ENCODE measurements at places on chromosomes 11 and 22.

DNA sequence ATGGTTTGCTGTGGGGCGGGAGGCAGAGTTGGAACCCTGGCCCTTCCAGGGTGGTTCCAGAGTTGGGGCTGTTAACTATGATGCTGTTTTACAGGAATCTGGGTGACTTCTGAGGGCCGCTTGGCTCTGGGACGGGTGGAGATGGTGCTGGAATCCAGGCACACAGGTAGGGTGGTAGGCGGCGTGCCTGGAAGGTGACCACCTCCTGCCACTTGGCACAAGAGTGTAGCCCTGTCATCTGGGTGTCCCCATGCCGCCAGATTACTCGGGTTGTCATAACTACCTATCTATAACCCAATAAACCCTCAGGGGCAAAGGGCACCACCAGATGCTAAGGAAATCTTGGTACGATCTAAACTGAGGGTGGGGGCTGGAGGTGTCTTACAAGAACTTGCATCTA lies 1.3 kb downstream of the CARS1 start:
- H3K36me3 ChIP-seq = no peaks in the 10 kb centered on the region
- peak overlapping the region; percentile 86 for H3K27ac ChIP-seq
- no peaks in the 10 kb centered on the region for H3K27me3 ChIP-seq
- H3K4me3 ChIP-seq = peak overlapping the region; percentile 88
- DNase-seq = no peak
- H3K4me1 ChIP-seq = peaks cover 32% of the 10 kb centered on the region

DNA sequence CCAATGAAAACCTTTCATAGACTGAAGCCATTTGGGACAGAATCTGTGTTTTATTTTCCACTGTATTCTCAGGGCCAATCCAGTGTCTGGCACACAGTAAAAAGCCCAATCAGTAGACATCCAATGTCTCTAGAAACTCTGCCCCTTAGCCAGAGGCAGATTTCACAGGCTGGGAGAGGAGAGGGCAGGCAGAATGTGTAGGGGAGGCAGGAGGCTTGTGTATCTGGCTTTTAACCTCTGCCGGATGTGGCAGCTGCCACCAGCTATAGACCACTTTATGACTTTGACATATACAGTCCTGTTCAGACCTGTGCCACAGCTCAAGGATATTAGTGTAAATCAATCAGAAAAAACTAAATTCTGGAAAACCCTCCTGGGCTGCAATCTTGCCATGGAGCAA lies 4.4 kb downstream of the EXPH5 start:
- peaks cover 12% of the 10 kb centered on the region for H3K4me1 ChIP-seq
- DNase-seq = no peak
- no peak overlapping the region for H3K4me3 ChIP-seq
- peaks cover 3% of the 10 kb centered on the region for H3K36me3 ChIP-seq

DNA sequence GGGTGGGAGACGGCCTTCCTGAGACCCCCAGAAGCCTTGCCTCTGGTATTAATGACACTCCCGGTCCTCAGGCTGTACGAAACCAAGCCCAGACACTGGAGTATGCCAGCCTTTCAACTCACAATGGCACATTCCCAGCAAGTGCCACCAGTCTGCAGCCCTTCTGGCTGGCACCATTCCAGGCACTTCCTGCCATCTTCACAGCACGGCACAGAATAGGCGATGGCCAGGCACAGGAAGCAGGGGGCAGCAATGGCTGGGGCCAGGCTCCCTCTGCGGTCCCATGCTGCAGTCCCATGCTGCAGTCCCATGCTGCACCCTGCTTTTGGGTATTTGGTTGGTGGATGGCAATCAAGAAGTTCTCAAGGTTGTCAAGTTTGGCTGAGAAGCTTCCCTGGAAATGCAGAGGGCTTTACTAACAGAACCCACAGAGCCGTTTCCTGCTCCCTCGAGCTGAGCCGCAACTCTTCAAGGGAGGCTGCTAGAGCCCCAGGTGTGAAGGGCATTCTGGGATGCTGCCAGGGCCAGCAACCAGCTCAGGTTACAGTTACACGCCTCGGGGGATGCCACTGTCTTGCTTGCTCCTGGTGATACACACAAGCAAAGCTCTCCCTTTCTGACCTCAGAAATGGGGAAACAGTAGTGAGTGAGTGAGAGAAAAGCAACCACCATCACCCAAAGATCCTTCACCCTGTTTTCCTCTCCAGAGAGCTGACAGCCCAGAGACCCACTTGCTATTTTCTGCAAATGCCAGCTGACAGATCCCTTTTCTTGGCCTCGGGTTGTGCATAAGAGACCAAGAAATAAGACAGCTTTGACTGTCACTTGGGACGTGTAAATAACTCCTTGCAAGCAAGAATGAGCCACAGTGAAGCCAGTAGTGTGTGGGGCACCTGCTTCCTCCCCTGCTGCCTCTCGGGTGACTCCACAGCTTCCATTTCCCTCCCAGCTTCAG lies 23.9 kb downstream of the LRFN4 start:
- peaks cover 6% of the 10 kb centered on the region for H3K27me3 ChIP-seq
- H3K27ac ChIP-seq = no peak overlapping the region
- H3K4me3 ChIP-seq = no peak overlapping the region
- no peak for DNase-seq

DNA sequence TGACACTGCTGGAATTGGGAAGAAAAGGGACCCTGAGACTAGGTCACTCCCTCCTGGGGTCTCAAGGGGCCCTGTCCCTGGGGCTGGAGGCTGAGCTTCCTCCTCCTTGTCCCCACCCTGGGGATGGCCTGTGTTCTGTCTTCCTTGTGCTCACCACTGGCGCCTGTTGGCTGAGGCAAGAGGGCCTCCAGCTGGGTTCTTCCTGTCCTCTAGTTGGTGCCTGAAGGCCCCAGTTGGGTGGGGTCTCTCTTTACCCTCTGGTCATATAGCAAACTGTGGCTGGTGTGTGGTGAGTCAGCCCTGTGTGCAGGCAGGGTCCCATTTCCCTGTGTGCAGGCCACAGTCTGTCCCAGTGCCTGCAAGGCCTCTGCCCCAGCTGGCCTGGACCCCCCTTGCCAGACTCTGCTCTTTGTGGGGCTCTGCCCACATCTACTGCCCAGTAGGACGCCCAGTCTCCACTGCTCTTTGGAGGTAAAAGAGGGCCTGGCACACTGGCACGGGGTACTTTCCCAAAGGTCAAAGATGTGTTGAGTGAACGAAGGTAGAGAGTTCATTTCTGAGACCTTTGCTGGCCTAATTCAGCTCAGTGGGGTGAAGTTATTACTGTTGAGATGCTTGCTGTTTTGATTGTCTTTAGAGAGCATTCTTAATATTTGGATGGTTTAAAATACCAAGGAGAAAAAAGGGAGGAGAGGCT lies 55.1 kb upstream of the CLDN5 start:
- no peak overlapping the region for H3K4me3 ChIP-seq
- no peak for DNase-seq
- peak overlapping the region; percentile 88 for H3K27ac ChIP-seq
- H3K4me1 ChIP-seq = peaks cover 29% of the 10 kb centered on the region

- DNase-seq = no peak
- no peaks in the 10 kb centered on the region for H3K27me3 ChIP-seq
- H3K36me3 ChIP-seq = peaks cover 21% of the 10 kb centered on the region
- peaks cover 26% of the 10 kb centered on the region for H3K4me1 ChIP-seq
These were observed 13.5 kb downstream of the CCDC90B start for GRCh38 chr11:83272627-83273026.

- H3K27me3 ChIP-seq = no peaks in the 10 kb centered on the region
- no peak overlapping the region for H3K4me3 ChIP-seq
- H3K27ac ChIP-seq = no peak overlapping the region
- no peaks in the 10 kb centered on the region for H3K4me1 ChIP-seq
These were observed 32.2 kb upstream of the AQP11 start for GRCh38 chr11:77557553-77557952.

- H3K27ac ChIP-seq = no peak within 1 kb of the TSS
- H3K4me3 ChIP-seq = no peak within 1 kb of the TSS
- H3K36me3 ChIP-seq = no peaks in the 10 kb centered on the region
- DNase-seq = no peak
These were observed at the start of gene OR8G5 for GRCh38 chr11:124256076-124256475. Gene OR8G5, plus strand, starts transcription at chr11:124256376. Its CDS starts 8,556 bp downstream, at chr11:124264932.

- H3K36me3 ChIP-seq = no peaks in the 10 kb centered on the region
- peaks cover 7% of the 10 kb centered on the region for H3K27me3 ChIP-seq
- no peak for DNase-seq
- H3K27ac ChIP-seq = no peak overlapping the region
- H3K4me3 ChIP-seq = no peak overlapping the region
- no peaks in the 10 kb centered on the region for H3K4me1 ChIP-seq
These were observed 46.6 kb downstream of the OTOG start for GRCh38 chr11:17593466-17594245.

- H3K4me3 ChIP-seq = no peak overlapping the region
- H3K27me3 ChIP-seq = peaks cover 13% of the 10 kb centered on the region
- peaks cover 11% of the 10 kb centered on the region for H3K4me1 ChIP-seq
- no peak overlapping the region for H3K27ac ChIP-seq
- DNase-seq = no peak
These were observed 37.4 kb upstream of the CD82 start for GRCh38 chr11:44528103-44528502.

DNA sequence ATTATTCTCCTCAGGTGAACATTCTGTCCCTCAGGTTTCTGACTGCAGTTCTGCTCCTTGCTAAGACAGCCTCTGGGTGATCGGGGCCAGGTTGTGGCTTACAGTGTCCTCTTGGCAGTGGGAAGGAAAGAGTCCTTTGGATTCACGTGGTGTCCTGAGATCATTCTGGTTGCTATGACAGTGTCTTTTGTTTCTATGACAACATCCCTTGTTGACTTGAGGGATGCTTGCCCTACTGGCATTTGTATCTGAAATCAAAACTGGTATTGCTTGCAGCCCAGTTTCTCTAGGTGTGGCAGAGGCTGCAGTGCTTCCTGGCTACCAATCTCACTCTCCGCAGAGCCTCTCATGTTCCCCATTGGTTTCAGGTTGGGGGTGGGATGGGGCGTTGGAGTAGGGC lies 151.8 kb upstream of the CCDC90B start:
- no peak overlapping the region for H3K27ac ChIP-seq
- H3K4me1 ChIP-seq = no peaks in the 10 kb centered on the region
- no peaks in the 10 kb centered on the region for H3K36me3 ChIP-seq

DNA sequence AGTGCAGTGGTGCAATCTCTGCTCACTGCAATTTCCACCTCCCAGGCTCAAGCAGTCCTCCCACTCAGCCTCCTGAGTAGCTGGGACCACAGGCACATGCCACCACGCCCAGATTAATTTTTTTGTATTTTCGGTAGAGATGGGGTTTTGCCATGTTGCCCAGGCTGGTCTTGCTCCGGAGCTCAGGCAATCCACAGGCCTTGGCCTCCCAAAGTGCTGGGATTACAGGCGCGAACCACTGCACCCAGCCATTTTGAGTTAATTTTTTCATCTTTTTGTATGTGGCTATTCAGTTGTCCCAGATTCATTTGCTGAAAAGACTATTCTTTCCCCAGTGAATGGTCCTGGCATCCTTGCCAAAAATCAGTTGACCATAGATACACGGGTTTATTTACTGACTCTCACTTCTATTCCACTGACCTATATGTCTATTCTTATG lies 63.6 kb downstream of the MAPK1 start:
- no peak for DNase-seq
- no peak overlapping the region for H3K4me3 ChIP-seq
- H3K4me1 ChIP-seq = peaks cover 14% of the 10 kb centered on the region
- H3K27me3 ChIP-seq = no peaks in the 10 kb centered on the region
- H3K36me3 ChIP-seq = peaks cover 8% of the 10 kb centered on the region
- H3K27ac ChIP-seq = no peak overlapping the region

DNA sequence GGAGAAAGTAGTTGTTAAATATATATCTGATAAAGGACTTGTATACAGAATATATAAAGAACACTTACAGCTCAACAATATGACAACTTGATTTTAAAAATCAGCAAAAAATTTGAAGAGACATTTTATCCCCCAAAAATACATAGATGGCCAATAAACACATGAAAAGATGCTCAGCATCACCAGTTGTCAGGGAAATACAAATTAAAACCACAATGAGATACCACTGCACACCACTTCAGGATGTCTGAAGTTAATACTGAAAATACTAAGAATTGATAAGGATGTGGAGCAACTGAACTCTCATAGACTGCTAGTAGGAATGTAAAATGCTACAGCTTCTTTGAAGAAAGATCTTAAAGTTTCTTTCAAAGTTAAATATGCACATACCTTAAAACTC lies 49.2 kb downstream of the KREMEN1 start:
- peaks cover 7% of the 10 kb centered on the region for H3K36me3 ChIP-seq
- no peak overlapping the region for H3K4me3 ChIP-seq
- no peak overlapping the region for H3K27ac ChIP-seq
- DNase-seq = no peak
- peaks cover 9% of the 10 kb centered on the region for H3K27me3 ChIP-seq

DNA sequence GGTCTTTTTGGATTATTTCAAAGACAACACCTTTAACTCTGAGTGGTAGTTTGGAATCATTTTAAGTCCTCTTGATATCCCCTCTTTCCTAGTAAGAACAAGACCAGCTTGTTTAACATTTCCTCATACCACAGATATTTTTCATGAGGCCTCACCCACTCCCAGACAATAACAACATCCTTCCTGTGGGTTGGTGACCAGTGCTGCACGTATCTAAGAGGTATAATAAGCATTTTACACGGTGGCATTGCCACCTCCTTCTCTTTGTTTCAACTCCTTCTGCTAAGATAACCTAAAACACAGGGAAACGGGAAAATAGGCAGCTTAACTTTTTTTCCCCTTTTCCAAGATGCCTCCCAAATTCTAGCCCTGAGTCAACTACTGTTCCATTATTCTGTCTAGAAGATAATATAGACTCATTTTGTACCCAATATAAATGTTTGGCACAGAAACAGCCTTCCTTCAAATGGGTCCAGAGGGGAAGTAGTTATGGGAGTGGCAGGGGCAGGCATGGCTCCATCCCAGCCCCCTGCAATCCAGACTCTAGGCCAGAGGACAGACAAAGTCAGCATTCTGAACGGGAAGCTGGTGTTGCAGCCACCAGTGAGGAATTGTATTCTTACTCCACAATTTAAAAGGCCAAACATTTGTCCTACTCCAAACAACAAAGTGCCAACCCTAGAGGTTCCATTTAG lies 28.5 kb downstream of the MAML2 start:
- H3K27ac ChIP-seq = peak overlapping the region; percentile 89
- H3K36me3 ChIP-seq = peaks cover 2% of the 10 kb centered on the region
- H3K4me3 ChIP-seq = peak overlapping the region; percentile 63
- H3K4me1 ChIP-seq = peaks cover 38% of the 10 kb centered on the region

DNA sequence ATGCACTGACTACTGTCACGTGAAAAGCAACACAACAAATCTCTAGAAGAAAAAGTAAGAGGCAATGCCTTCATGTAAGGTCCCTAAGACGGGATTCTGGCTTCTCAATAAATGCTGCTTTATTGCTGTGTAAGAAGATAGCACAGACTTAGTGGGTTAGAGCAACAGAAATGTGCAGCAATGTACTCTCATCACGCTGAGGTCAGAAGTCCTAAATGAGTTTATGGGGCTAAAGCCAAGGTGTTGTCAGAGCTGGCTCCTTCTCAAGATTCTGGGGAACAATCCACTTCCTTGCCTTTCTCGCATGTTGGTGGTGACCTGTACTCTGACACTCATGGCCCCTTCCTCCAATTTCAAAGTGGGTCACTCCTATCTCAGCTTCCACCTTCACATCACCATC lies 93.4 kb downstream of the SHANK2 start:
- H3K4me1 ChIP-seq = no peaks in the 10 kb centered on the region
- H3K27me3 ChIP-seq = peaks cover 26% of the 10 kb centered on the region
- no peaks in the 10 kb centered on the region for H3K36me3 ChIP-seq
- no peak for DNase-seq

Measured in T-helper 17 cell (primary cell).